Activated CD4-positive, CD25-positive, alpha-beta regulatory T cell (primary cell): ENCODE measurements at places on chromosomes 2 and 18.

DNA sequence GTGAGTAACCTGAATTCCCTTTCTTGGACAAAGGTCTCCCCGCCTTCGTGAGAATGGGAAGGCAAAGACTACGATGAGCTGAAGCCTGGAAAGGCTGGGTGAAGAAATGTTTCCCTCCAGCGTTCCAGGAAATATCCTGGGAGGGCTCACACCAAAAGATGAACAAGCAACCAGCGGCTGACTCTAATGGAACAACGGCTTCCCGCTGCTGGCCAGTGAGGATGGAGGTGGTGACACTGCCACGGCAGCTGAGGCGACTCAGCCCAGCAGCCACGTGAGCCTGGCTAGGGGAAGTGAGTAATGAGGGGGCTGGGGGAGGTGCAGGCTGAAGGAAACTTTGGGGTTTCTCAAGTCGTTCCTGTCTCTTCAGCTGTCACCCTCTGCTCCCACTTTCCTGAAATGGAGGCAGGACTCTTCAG lies 105.0 kb upstream of the SMAD7 start:
- DNase-seq, result no peak

DNA sequence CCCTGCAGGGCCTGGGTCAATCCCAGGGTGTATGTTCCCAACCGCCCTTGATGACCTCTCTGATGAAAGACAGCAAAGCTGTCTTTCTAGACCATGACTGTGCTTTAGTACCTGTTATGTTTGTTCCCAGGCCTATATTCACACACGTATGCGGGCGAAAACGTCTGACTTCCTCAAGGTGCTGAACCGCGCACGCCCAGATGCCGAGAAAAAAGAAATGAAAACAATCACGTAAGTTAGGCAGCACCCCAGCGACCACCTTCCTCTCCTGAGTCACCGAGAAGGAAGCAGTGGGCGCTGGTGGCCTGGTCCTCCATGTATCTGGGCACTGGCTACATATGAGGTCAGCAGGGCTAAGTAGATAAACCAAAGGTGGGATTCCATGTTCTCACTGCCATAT lies 11.1 kb upstream of the GPBAR1 start:
- no peak for DNase-seq

DNA sequence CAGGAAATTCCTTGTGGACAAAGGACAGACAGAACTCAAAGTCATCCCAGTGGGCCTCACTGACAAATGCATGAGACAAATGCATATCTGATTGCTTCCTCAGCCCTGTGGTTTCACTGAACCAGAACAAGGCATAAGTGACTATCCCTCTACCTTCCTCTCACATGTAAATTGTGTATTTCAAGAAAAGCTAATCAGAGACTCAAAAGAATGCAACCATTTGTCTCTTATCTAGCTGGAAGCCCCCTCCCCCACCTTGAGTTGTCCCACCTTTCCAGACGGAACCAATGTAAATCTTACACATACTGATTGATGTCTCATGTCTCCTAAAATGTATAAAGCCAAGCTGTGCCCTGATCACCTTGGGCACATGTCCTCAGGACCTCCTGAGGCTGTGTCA lies 102.0 kb upstream of the TMEM200C start:
- DNase-seq, result no peak

DNA sequence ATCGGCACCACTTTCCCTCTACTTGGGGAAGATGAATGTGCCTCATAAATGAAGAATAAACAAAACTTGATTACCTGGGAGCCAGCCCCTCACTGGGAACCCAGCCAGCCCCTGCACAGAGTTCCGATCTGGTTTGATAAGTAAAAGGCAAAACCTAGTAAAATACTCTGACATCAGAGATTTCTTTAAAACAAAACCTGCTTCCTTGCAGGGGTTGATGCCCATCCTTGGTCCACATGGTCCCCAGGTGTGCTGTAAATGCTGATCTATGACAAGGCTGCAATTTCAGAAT lies 218.8 kb upstream of the APCDD1 start:
- DNase-seq, result no peak

GRCh38 chr2:18988631-18989232 lies 369.7 kb downstream of the OSR1 start:
- DNase-seq, result no peak

GRCh38 chr2:138811431-138811830 lies 31.2 kb upstream of the NXPH2 start:
- no peak for DNase-seq

DNA sequence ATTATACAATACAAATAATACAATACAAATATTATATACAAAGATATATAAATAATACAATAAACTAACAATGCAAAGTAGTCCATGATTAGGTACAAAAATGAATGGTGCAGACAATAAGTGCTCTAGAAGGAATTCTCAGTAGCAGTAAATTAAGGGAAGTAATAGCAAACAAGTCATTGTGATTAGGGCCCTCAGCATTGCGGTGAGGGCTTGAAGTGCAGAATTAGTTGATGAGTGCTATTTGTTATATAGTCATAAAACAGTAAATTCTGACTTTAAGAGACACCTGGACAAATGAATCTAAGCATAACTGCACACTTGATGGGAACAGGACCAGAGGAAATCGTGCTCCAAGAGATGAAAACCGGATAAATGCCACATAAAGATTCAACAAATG lies 74.9 kb downstream of the ANKRD44 start:
- DNase-seq, result no peak

GRCh38 chr2:192073878-192074277 lies 120.9 kb downstream of the TMEFF2 start:
- no peak for DNase-seq

DNA sequence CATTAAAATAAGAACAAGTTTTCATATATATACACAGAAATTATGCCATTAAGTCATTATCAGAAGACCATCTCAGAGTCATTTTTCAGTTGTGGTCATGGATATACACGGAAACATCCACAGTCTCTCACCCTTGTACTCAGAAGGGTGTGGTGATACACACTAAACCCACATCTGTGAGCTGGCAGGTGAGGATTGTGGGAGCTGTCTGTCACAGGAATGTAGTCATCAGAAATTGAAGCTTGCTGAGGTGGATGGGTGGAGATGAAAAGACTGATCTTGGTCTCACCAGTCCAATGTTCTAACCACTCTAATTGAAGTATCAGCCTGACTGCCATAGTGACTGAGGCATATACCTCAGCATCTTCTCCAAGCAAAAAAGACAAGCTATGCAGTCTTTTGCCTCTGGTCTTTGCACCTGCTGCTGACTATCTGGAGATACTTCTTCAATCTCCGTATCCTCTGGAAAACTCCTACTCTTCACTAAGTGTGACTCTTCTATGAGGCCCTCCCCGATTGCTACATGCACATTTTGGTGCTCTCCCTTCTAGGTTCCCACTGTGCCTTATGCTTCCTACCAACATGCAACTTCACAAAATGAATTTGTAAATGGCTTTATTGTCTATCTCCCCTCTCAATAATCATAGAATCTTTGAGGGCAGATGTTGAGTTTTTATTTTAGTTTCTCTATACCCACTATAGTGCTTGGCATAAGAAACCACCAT lies 232.8 kb downstream of the DYM start:
- no peak for DNase-seq

DNA sequence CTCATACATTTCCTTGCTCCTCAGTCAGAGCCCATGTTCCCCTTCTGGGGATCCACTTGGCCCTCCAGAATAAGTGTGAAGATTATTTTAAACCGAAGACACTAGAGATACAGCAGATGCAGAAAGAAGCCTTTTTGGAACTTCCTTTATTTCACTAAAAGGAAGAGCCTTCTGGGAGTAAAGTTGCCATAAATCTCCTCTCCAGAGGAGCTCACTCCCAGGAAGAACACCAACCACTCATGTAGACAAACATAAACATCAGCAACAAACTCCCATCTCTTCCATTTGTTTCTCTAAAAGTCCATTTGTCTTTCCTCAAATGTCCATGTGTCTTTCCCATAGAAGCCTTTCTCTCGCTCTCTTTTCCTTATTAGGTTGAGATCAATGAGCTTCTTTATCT lies 62.4 kb upstream of the MSH6 start:
- no peak for DNase-seq

DNA sequence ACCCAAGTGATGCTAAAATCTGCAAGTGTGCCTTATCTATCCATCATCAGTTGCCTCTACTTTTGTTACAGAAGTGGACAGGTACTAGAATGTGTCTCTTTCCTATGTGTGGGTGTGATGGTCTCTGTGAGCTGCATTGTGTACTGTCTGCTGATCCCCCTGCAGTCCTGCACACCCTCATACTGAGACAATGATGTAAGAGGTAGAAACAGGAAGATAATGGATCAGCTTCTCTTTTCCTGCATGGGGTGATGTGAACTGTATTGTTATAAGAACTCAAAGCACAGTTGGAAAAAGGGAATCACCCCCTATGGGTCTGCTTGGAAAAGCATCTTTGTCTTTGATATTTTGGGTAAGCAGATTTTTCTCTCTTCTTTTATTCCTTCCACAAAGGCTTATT lies 537.6 kb upstream of the CDH2 start:
- DNase-seq, result no peak

- no peak for DNase-seq
Observed at GRCh38 chr2:151374436-151374835, 17.0 kb downstream of the TNFAIP6 start.

DNA sequence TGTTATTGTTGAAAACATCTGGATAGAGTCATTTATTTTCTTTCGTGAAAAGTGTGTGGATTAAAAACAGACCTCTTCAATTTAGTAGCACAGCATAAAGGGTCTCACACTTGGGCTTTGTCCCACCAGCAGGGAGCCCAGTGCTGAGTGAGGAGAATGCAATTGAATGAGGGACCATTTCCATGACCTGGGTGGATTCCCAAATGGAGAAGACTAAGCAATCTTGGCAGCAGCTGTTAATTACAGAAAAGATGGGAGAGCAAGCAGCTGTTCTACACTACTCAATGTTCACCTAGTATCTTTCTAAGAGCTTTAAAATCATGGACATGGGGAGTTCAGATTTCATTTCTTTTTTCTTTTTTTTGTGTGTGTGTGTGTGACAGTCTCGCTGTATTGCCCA lies 121.8 kb upstream of the FN1 start:
- no peak for DNase-seq

GRCh38 chr2:26617588-26618083 lies 23.5 kb downstream of the CIB4 start:
- no peak for DNase-seq

DNA sequence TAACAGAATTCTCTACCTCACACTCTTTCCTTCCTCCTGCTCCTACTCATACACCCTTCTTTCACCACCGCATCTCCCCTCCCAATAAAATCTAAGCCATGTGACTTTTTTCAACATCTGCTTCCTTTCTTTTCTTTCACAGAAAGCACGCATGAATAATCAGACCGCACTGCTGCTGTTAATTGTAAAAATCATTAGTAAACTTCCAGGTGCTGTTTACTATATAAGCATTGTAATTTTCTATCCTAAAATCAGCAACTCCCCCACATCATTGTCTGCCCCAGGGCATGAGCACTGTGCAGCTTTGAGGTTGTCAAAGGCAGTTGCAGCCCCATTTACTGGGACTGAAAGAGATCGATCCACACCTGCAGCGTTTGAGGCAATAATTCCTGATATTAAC lies 782.6 kb upstream of the ID2 start:
- DNase-seq, result no peak

DNA sequence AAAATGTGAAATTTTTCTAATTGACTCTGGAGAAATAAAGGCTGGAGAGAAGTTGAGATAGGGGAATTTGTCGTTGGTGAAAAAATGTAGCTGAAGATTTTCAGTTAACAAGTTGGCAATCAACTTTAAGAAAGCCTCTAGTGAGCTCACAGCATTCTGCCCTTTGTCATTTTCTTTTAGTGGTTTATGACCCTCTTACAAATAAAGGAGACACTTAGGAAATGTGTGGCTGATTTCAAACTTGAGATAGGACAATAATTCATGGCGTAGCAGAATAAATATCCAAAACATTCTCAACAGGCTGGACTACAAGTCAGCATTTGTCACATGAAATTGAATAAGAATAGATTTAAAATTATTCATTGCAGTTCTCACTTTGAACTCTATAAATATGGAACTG lies 412.5 kb upstream of the SPHKAP start:
- DNase-seq, result no peak

DNA sequence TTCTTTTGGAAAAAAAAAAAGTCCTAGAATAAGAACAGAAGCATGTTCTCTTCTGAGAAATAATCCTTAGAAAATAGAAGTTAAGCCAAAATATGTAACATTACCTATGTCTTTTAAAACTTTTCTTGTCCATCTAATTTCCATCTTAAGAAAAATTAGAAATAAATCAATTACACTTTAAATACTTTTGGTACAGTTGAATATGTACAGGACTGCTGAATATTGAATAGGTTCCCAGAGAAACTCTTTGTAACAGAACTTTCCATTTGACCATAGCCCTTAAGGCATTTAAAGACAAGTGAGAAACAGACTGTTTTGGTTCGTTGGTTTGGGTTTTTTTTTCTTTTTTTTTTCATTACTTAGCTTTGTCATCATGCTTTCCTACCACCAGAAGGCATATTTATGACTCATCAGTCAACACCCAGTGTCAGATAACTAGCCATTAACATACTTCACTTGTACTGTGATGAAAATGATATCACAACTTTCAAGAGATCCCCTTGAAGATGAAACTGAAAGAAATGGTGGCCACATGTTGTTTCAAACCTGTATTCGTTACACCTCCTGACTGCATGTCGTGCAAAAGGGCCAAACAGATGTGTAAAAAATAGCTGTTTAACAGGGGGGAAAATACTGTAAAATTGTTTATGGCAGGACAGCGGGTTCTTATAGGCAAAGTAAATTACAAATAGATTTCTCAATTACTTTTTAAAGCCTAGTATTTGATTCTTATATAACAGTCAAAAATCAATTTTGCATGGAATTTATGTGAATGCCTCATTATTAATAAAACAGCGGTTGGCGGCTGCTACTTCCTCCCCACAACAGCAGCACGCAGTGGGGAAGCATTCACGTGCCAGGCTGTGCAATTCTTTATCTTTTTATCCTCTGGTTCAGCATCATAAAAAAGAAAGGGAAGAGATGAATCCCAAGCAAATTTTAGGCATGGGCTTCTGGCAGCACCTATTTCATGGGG lies 280.7 kb upstream of the HNRNPA3 start:
- DNase-seq, result no peak

DNA sequence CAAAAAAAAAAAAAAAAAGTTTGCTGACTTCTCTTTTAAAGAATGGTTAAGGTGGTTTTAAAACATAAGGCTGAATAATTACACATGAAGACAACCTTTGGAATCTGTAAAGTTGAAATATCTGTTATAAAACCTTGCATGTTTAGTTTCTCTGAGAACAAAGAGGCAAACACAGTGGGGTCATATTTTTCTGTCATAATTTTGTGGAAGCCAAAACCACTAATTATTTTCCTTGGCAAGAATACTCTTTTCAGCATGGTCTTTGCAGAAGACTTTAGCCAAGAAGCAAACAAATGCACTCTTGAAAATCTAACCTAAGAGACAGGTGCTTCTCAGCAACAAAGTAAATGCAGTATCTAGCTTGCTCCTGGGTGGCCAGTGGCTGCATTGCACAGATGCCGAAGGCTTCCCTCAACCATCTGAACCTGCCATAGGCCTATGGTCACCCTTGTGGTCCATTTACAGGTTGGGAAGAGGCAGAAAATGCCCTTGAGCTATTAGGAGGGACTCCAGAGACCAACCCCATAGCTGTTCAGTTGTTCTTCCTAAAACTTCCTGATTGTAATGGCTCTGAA lies 44.8 kb downstream of the ZAP70 start:
- no peak for DNase-seq
